ENCODE measurements at places on chromosomes 7 and 10.

DNA sequence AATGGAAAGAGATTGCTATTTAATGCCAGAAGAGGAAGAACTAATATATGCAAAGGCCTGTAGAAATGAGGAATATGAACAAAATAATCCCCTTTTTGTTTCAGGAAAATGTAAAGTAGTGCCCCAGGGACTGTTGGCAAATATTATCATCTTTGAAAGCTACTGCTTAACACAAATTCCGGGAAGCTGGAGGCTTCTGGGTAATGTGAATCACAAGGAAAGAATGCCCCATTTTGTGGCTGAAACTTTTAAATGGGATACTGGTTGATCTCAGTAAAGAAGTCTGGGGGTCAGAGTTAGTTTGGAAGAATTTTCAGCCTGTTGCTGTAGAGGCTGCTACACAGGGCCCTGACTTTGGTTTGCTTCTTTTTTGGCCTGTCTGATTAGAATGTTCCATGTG lies 141.0 kb downstream of the PTEN start:
- no peak for DNase-seq

- no peak for DNase-seq
These were observed 215.2 kb downstream of the FANK1 start for GRCh38 chr10:126111516-126111915.

- DNase-seq, result no peak
These were observed 62.4 kb downstream of the HIBADH start for GRCh38 chr7:27600247-27600646.

GRCh38 chr10:3829156-3830050 lies 44.4 kb upstream of the KLF6 start:
- DNase-seq, result no peak

DNA sequence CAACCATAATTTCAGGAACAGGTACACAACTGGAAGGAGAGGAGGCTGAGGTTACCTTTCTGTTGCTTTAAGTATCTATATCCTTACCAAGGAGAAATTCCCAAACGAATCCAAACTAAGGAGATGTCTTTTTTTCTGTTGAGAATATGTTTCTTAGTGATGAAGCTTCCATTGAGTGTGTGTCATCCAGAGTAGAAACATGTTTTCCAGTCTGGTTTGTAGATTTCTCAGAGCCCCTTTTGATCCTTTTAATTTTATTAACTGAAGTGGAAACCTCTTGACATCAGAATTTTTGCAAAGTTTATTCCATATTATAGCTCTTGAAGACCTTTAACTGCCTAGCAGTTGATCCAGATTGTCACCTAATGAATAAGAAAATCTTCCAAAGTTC lies 207.1 kb upstream of the FERD3L start:
- no peak for DNase-seq

GRCh38 chr10:3251172-3251571 lies 78.6 kb upstream of the PITRM1 start:
- no peak for DNase-seq

DNA sequence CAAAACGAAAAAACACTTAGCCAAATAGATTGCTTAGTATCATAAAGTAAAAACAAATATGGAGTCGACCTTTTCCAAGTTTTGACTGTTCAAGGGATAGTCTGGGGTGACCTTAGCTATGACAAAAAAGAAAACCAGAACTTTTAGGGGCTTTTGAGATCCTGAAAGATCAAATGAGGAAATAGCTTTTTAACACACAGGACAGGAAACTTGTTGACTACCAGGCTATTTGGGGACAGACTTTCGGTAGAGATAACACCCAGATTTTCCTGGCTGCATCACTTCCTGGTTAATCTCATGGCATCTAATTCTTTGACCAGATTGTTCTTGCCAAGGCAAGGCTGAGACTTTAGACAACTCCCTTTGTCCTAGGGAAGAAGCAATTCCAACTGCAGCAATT lies 34.5 kb upstream of the EGR2 start:
- DNase-seq, result no peak

- DNase-seq, result no peak
These were observed 102.5 kb downstream of the CD36 start for GRCh38 chr7:80740778-80741545.

DNA sequence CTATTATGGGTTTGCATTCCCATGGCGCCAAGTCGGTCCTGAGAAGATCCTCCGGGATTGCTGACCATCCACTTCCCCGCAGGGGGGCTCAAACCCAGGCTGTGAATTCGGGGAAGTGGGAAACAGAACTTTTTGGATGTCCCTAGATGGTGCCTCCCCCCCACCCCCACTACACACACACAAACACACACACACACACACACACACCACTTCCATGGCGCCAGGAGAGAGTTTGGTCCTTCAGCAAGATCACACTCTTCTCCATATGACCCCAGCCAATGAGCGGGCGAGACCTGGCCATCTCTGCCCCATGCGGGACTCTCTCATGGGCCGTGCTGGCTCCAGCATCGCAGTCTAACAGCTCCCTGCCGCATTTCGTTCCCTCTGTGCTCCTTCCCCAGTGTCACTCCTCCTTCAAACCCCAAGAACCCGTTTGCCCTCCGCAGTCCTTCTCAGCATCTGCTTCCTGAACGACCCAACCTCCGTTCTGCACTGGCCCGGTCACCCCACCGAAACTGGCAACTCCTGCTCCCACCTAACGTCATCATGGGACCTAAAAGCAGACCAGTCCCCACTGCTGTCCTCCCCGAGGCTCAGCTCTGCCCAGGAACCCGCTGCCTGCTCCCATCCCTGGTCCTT lies 32.1 kb upstream of the TNRC18 start:
- DNase-seq, result no peak

DNA sequence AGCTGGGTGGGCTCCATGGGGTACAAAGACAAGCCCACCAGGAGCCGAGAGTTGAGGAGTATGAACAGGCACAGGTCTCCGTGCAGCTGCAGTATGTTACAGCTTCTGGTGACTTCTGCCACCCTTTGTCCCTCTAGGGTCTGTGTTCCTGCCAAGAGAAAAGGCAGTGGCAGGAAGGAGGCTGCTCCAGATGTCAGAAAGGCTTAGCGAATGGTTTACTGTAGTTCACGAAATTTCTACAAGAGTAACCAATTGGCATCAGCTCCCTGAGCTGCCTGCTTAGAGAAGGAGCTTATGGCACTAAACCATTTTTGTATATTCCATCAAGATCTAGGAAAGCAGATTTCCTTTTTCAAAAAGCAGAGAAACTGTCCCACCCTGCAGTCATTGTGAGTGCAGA lies 48.2 kb upstream of the TMEM72 start:
- no peak for DNase-seq

DNA sequence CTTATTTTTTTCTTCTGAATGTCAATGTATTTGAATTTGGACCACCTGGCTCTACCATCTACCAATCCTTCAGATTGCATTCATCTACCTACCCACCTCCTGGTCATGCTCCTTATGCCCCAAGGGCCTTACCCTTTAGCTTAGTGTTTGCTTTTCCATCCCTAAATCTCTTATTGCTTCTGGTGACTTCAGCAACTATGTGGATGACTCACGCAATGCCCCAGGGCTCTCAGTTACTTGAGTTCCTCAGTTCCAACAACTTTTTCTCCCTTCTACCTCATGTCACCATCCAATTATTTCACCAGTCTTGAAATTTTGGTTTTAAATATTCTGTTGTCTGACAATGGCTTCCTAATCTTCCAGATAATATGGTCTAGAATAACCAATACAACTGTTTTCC lies 118.9 kb downstream of the CFAP58 start:
- no peak for DNase-seq

Measured in stimulated activated CD4-positive, alpha-beta T cell treated with anti-CD3 and anti-CD28 coated beads, Interleukin-12 subunit alpha, Interleukin-12 subunit beta, amount 100 ng/mL, for 48 hours (primary cell).